ENCODE measurements at places on chromosomes 4 and X.
A peak's percentile ranks its signal among the peaks of the same experiment; 100 is the strongest.

DNA sequence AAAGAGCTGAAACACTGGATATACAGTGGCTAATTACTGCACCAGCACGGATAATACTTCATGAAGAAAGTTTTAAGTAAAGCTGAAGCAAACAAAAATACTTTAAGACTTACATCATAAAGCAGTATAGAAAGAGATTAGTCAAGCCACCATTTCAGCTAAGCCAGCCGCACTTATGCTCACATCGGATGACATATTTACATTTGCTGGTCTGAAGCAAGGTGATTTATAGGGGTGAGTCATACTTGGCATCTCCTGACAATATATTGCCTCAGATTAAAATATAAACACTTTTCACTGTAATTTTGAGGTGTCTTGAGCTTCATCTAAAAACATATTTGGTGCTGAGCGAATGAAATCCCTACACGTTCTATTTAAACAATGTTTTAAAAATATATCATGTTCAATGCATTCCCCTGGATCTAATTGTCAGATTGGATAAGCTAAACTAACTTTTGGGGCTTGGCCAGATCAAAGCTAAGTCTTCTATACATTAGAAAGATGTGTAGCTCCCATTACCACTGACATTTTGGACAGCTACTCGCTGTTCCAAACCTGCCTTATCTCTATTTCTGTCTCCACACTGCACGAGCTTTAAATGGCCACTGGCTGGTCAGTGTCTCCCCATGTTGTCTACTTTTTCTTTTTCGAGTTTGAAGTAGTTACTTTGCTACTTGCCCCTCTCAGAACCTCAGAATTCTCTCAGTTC is 103.2 kb downstream of the VCX2 start:
- peak; percentile 13 for DNase-seq

- no peak for DNase-seq
Measured at GRCh38 chr4:94939791-94940519, 182.2 kb downstream of the BMPR1B start.

- no peak for DNase-seq
Measured at GRCh38 chrX:110346681-110347080, 12.0 kb upstream of the RTL9 start.

DNA sequence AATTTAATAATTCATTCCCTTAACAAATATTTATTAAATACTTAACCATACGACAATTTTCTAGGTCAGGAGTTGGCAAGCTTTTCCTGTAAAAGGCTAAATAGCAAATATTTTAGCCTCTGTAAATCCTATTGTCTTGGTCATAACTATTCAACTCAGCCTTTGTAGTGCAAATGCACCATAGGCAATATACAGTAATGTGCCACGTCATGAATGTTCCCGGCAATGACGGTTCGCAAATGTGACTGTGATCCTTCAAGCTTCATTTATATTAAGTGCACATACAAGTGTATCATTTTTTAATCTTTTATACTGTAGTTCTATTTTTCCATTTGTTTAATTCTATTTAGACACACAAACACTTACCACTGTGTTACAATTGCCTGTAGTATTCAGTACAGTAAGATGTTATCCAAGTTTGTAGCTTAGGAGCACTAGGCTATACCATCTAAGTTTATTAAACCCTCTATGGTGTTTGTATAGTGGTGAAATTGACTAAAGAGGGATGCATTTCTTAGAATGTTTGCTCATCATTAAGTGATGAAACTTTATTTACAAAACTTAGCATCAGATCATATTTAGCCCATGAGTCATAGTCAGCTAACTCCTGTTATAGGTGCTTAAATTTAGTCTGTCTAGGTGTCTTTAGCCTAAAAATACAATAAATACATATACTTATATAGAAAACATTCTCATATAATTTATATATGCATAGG is 553.6 kb downstream of the STPG2 start:
- no peak for DNase-seq

DNA sequence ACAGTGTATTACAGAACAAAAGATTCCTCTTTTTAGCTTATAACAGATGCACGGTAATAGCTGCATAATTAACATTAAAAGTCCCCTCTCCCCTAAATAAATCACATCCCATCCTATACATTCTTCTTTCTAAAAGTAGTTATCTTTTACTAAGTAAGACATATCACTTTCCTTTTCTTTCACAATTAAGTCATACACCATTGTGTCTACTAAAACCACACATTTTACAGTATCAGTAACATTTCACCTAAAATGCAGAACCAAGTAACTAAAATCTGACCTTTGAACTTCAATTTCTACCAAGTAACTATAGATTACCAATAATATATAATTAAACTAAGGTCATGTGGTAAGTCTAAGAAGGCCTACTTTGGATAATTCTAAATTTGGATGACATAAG is 14.2 kb downstream of the DHX15 start:
- DNase-seq: no peak

- no peak for DNase-seq
Measured at GRCh38 chr4:62159876-62160275, 959.8 kb downstream of the ADGRL3 start.

DNA sequence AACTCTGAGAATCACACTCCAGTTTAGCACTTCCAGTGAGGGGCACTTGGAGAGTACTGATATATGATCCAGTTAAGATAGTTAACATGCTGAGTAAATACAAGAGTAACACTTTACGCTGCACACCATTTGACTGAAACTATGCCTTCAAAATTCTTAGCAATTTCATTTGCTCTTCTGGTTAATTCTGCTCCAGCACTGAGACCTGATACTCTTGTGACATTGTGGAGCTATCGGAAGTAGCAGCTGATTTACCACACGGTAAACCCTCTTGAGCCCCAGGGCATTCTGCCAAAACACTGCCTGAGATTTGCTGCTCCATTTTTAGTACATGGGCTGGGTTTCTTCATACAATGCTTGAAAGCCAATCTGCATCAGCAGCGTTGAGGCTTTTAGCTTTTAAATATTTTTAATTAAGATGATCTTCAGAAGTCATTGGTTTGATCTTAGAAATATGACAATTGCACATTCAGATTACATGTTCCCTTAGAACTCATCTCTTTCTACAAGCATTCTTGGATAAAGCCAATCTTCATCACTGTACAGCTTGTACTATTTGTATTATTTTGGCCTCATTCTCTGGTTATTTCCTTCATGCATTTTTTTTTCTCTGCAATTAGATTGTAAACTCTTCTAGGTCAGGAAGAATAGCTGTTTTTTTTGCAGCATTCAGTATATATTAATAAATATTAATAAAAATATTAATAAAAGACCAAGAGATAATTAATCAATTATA is 67.8 kb upstream of the ETNPPL start:
- no peak for DNase-seq

- DNase-seq: no peak
Measured at GRCh38 chr4:13590766-13591165, 36.8 kb downstream of the BOD1L1 start.

DNA sequence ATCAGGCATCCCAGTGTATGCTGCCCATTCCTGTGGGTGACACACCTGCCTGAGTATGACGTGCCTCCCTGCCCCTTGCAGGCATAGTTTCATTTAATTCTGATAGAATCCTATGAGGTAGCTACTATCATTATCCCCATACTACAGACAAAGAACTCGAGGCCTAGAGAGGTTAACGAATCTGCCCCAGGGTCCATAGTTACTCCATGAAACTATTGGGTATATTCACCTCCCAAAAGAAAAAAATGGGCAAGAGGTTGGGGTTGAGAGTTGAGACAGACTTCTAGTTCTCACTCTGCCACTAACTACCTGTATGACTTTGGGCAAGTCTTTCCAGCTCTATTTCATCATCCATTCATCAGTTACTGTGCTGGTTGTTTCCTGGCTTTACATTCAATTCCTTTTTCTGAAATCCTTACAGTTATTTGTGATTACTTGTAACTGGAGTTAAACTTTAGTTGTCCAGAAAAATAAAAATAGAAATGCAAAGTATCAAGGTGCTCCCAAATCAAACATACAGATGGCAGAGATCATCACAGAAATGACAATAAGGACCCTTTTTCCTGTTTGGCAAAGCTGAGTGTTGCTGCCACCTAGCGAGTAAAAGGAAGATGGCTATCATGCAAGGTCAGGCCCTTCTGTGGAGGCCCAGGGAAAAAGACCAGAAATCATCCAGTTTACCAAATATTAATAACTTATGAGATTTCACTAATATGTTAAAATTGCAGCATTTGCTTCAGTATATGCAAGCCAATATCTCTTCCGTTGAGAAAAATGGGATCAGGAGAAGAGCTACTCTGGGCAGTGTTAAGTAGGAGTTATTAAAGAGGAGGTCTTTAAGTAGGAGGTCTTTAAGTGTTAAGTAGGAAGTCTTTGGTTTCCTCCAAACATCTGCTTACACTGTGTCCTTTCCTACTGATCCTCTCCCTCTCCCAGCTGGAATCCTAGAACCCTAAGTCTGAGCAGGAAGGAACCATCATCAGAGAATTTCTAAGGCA is 17.1 kb upstream of the MAP7D3 start:
- DNase-seq: no peak

DNA sequence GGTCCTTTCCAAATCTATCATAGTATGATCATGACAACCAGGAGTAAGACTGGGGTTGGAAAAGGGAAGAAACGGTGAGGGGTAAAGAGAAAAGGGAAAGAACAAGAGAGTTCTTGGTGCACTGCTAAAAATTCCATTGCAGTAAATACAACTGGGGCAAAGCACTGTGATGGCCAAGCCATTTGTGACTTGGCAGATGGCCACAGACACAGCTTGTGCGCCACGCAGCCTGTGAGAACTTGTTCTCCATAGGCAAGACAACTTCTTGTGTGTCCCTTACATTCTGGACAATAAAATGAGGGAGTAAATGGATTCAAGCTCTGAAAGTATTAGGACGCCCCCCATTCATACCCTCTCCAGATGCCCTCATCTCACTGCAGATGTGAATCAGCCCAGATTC is 10.9 kb downstream of the MFAP3L start:
- no peak for DNase-seq

DNA sequence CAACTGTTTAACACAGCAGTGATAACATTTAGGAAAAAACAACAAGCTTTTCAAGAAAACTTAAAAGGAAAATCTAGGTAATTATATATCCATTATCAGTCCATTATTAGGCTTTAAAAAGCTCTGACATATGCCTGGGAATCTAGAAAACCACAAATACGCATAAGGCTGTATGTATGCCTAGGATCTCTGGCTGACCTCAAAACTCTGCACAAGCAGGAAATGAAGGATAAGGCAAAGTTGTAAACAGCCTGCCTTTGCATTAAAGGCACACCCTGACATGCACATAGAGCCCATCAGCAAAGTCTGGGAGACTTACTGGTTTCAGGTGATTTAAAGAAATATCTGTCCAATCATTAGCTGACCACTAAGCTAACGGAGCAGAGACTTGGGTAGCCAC is 14.0 kb downstream of the TIMP1 start:
- no peak for DNase-seq

- no peak for DNase-seq
Measured at GRCh38 chr4:1325681-1326635, 21.1 kb upstream of the UVSSA start.

DNA sequence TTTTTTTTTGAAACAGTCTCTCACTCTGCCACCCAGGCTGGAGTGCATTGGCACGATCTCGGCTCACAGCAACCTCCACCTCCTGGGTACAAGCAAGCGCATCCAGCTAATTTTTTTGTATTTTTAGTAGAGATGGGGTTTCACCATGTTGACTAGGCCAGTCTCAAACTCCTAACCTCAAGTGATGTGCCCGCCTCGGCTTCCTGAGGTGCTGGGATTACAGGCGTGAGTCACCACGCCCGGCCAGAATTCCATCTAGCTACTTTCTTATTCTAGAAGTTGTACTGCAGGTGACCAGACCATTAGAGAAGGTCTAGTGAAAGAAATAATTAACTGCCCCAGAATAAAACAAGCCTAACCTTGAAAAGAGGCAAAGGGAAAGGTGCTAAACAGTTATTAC is 2.3 kb downstream of the LRBA start:
- DNase-seq: no peak

DNA sequence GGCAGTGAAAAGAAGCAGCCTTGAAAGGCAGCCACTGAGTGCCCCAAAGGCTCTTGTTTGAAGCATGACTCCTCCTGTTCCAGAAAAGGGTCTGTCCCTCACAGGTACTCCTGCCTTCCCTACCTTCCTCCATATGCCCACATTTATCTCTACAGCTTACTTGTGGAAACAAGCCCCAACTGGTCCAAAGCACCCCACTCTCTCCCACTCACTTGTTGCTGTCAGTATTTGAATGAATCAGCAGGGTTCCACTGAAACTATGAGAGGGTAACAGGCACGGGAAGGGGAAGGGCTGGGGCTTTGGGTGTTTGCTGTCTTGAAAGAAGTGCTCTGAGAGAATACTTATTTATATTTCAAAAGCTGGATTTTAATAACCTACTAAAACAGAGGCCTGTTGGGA is 34.9 kb downstream of the GPR143 start:
- DNase-seq: no peak

DNA sequence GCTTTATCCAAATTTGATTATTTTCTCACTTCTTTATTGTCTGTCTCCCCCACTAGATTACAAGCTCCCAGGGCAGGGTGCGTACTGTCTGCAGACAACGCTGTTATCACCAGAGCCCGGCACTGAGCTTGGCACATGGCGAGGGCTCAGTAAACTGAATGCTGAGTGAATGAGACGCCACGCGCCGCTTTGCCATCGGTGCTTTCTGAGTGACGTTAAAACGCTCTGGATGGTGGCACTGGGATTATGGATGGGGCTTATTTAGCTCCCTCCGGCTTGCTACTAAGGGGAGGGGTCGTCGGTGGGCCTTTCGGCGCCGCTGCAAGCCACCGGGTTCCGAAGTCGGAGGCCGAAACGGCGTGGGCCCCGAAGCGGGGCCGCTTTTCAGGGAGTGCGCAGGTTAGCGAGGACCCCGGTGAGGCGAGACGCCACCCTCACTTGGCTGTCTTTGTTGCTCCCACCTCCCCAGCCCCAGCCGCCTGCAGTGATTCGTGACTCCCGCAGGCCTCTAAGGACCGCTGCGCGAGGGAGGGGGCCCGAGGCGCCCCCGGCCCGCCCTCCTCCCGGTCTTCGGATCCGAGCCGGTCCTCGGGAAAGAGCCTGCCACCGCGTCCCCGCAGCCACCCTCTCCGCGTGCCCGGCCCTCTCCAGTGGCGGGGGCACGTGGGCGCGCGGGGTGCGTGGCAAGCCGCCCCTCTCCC is 569 bp upstream of the FHL1 start:
- DNase-seq: no peak

GRCh38 chr4:2450394-2451035 is 18.4 kb upstream of the RNF4 start:
- no peak for DNase-seq

- DNase-seq: no peak
Measured at GRCh38 chr4:69321153-69321729, 41.0 kb downstream of the UGT2B28 start.
